ENCODE measurements at places on chromosomes 12 and 14. TPM values are rescaled to one million over a fixed set of nuclear protein-coding genes. Genes with fewer than 3 reads are reported as not detected.

DNA sequence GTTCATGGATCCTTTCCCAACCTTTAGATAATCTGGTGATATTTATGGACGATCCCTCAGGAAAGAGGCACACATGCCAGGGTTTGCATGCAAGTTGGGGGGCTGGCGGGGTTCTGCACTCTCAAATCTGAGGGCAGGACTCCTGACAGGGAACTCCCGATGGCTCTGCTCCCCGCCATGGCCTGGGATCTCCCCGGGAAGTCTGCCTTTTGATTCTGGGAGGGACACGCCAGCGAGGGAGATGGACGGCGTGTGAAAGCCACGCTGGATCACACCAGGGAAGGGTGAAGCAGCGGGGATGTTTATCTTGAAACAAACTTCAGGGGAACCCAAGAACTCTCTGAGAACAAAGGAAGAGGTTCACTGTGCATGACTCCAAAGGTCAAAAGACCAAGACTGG lies 43.6 kb downstream of the LGMN start:
- no peak for ATAC-seq

- no peak for ATAC-seq
These were observed 122.2 kb upstream of the RTL1 start for GRCh38 chr14:101025696-101026095.

- no peak for ATAC-seq
These were observed 31.2 kb downstream of the IL31 start for GRCh38 chr12:122142857-122143256.

DNA sequence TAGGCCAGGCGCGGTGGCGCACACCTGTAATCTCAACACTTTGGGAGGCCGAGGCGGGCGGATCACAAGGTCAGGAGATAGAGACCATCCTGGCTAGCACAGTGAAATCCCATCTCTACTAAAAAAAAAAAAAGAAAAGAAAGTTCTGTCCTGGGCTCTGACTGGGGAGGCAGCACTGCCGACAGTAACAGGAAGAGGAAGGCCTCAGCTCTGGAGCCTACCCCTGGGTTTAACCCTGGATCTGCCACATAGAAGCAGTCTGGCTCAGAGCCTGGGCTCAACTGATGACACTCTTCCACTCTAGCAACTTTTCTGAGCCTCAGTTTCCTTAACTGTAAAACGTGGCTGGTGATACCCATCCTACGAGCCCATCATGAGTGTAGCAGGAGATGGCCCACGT lies 60.5 kb downstream of the ACTN1 start:
- no peak for ATAC-seq

GRCh38 chr14:64790478-64790877 lies 86.3 kb downstream of the PLEKHG3 start:
- no peak for ATAC-seq

The LIN7A gene
- 42.6 TPM for total RNA-seq

DNA sequence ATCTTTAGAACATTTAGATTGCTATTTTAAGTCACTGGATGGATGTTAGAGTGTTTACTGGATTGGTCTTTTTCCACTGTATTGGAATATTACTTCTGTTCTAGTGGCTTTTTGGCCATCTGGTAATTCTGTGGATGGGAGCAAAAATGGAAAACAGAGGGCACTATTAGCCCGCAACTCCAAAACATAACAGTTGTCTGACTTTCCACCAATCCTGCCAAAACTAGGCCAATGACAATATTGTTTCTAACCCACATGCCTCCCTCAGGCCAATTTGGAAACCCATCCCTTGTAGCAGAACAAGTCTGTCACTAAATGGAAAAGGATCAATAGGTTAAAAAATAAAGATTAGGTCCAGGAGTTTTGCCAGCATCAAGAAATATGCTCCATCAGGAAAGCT lies 97.8 kb downstream of the ETNK1 start:
- no peak for ATAC-seq

- ATAC-seq: no peak
These were observed 46.3 kb downstream of the TTC8 start for GRCh38 chr14:88870777-88871176.

DNA sequence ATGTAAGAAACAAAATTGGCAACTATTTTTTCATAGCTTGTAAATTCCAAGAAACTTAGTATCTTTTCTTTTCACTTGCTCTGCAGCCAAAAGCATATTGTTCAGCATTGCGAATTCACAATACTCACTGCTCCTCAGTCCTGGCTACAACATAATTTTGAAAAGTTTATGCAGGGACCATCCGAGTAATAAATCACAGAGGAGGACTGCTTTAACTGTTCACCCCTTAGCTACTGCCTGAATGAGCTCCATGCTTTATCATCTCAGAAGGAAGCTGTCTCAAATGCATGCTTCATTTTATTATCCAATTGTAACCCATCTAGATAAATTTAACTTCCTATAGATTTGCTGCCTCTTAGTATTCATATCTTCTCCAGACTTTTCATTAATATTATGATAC lies 827.8 kb downstream of the DIO2 start:
- ATAC-seq: peak; percentile 67

The SSPN gene
- 0.87 TPM for total RNA-seq

DNA sequence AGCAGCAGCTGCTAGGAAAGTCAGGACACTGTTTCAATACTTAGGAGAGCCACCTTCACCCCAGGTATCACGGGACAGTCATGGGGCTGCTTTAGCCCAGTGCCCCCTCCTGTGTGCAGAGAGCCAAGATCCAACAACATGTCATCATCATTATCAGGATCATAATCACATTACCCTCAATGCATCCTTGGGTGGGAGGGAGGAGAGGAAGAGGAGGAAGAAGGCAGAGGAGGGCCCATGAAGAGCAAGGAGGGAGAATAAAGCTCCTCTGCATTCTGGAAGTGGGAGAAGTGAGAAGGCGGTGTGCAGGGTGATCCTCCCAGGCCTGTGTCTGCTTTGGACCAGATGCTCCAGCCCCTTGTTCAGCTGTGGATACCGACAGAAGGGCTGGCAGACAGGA lies 64.2 kb downstream of the TSPAN11 start:
- ATAC-seq: no peak

The GRIP1 gene
- not detected for total RNA-seq

The DACT1 gene
- total RNA-seq: 46.4 TPM

- ATAC-seq: no peak
These were observed 415.0 kb upstream of the FBXO33 start for GRCh38 chr14:39847194-39847593.

The PLEKHH1 gene
- total RNA-seq: 7.1 TPM

The LUM gene
- 0.27 TPM for total RNA-seq

DNA sequence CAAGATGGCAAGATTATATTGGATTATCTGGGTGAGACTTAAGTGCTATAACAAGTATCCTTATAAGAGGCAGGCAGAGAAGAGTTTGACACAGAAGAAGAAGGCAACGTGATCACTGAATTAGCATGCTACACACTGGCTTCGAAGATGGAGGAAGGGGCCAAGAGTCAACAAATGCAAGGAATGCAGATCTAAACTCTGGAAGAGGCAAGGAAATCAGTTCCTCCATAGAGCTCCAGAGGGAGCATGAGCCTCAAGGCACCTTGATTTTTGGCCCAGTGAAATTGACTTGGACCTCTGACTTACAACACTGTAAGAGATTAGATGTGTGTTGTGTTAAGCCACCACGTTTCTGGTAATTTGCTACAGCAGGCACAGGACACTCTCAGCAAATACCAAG lies 536.4 kb upstream of the SEL1L start:
- no peak for ATAC-seq

The ATG101 gene
- 55.1 TPM for total RNA-seq

The IL31 gene
- total RNA-seq: not detected

DNA sequence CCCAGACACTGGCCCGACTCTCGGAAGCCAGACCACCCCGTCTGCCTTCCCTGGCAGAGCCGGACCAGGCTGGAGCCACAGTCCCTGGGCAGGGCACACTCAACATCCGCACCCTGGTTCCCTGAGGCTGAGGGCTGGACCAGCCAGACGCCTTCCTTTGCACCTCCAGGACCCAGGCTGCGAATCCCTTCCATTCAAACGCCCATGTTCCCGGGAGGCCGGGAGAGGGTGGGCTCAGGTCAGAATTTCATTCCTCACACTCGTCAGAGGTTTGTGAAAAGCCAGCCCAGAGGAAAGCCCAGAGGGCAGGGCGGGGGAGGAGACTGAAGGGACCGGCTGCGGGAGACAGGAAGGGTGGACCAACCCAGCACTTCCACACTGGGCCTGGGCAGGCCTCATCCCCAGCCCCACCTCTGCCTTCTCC lies 58.7 kb downstream of the LRRC74A start:
- ATAC-seq: no peak

The KRT74 gene
- not detected for total RNA-seq

Data from motor neuron (in vitro differentiated cells).